NCI-H524 treated with DMSO at 0.1 percent for 48 hours (cell line): ENCODE measurements at places on chromosomes 16 and 17.

- no peak for DNase-seq
These were observed 32.4 kb downstream of the ANKFN1 start for GRCh38 chr17:56185491-56186221.

- no peak for DNase-seq
These were observed 101.1 kb downstream of the CMIP start for GRCh38 chr16:81545470-81546250.

- no peak for DNase-seq
These were observed 1.2 kb downstream of the RPS15A start for GRCh38 chr16:18788828-18789514.

GRCh38 chr16:48824271-48824670 lies 214.3 kb upstream of the N4BP1 start:
- peak; percentile 39 for DNase-seq

DNA sequence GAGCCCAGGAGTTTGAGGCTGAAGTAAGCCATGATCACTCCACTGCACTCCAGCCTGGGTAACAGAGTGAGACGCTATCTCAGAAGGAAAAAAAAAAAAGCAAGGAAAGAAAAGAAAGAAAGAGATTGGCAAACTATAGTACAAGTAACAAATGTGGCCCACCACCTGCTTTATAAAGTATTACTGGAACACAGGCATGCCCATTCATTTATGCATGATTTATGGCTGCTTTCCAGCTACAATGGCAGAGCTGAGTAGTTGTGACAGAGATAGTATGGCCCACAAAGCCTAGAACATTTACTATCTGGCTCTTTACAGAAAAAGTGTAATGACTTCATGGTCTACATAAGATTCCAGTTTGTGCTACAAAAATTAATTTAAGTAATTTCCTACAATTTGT lies 23.6 kb downstream of the C16orf87 start:
- DNase-seq: no peak

DNA sequence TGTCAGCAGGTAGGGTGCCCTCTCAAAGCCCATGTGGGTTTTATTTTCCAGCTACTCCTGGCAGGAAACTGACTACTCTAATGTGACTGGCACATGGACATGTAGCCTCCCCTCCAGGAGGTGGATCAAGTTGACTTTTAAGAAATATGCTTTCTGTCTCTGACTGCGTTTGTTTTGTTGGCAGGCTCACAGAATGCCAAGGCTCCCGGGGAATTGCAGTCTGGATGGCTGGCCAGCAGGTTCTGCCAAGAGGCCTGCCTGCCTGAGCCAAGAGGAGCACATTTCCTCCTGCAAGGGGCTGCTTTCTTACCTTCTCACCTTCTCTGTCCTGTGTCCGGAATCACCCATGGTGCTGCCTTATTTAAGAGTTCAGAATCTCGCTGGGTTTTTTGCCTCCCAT lies 217.3 kb upstream of the ERCC4 start:
- DNase-seq: no peak

- no peak for DNase-seq
These were observed 218.0 kb downstream of the NTN1 start for GRCh38 chr17:9239246-9239792.

DNA sequence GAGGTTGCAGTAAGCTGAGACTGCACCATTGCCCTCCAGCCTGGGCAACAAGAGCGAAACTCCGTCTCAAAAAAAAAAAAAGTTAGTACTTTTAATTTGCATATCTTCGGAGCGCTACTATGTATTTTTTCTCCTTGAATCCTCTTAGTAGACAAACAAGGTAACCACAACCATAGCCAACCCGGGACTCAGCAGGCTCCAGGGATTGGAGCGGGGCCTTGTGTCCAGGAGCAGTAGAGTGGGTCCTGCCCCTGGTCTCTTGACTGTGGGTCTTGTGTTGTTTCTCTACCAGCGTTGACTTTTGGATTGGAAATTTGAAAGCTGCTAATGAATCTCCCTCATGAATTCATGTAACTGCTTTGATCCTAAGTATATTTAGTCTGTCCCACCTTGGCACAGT lies 32.3 kb downstream of the PRMT7 start:
- DNase-seq: no peak

- no peak for DNase-seq
These were observed 218.7 kb downstream of the XYLT1 start for GRCh38 chr16:17252064-17252463.

- DNase-seq: peak; percentile 97
These were observed 67.1 kb upstream of the NLK start for GRCh38 chr17:27975146-27976011.

DNA sequence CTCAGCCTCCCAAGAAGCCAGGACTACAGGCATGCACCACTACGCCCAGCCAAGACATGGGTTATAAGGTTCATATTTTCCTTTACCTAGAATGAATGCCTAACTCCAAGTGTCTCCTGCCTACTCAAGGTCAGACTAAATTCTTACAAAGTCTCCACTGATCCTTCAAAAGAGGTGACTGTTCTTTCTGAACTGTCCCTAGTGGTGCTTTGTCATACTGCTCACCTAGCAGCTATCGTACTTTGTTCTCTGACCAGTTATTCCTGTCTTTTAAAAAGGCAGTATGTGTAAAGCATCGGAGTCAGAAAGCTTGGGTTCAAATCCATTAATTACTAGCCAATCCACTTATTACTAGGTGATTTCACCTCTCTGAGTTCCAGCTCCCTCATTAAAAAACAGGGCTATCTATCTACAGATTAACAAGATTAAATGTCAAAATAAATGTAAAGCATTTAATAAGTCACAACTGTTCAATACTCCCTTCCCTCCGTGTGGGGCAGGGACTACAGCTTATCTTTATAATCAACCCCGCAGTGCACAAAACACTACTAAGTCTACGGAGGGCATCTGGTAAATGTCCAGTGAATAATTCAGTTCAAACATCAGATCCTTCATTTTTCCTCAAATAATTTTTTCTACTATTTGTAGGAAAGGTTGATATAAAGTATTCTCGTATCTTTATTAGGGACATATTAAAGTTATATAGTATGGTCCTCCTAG lies 20.0 kb upstream of the ITGA2B start:
- DNase-seq: no peak

GRCh38 chr17:64103391-64104364 lies 26.3 kb downstream of the ERN1 start:
- no peak for DNase-seq

- peak; percentile 92 for DNase-seq
These were observed 91.0 kb downstream of the GSG1L start for GRCh38 chr16:27972500-27972899.

DNA sequence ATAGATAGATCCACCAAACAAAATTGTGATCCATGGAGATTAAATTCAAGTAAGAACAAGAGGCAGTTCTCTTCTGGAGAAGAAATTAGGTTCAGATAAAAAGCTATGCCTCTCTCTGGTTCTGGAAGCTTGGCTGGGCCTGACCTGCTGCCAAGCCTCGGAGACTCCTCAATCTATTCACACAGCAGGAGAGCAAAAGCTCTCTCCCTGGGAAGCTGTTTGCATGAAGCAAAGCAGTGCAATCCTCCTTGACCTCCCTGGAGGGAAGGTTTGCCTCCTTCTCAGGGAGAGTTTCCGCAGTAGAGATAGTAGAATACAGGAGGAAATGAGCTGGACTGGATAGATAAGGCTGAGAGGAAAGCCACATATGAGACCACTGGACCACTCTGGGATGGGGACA lies 78.1 kb upstream of the GNAO1 start:
- no peak for DNase-seq

- no peak for DNase-seq
These were observed 80.7 kb downstream of the DNAH3 start for GRCh38 chr16:21069986-21070385.

DNA sequence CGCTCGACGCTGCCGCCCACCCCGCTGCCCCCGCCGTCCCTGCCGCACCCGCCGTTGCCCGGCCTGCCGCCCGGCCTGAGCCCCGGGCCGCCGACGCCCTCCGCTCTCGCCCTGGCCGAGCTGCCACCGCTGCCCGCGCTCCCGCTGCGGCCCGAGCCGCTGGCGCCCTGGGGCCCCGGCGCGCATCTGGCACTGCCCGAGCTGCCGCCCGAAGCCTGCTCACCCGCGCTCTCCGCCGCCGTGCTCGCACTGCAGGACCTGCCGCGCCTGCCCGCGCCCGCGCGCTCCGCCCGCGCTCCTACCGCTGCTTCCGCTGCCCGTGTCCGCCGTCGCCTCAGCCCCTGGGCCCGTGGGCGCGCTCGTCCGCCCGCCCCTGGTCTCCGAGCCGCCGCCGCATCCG lies 8.4 kb upstream of the CLDN9 start:
- DNase-seq: no peak

GRCh38 chr16:89320782-89321501 lies 103.4 kb downstream of the ZNF778 start:
- peak; percentile 95 for DNase-seq

- peak; percentile 41 for DNase-seq
These were observed 9.9 kb downstream of the FMNL1 start for GRCh38 chr17:45231481-45232116.

GRCh38 chr17:3447625-3448024 lies 14.0 kb upstream of the OR1E2 start:
- DNase-seq: no peak

GRCh38 chr17:66275651-66276050 lies 26.8 kb upstream of the PRKCA start:
- no peak for DNase-seq

DNA sequence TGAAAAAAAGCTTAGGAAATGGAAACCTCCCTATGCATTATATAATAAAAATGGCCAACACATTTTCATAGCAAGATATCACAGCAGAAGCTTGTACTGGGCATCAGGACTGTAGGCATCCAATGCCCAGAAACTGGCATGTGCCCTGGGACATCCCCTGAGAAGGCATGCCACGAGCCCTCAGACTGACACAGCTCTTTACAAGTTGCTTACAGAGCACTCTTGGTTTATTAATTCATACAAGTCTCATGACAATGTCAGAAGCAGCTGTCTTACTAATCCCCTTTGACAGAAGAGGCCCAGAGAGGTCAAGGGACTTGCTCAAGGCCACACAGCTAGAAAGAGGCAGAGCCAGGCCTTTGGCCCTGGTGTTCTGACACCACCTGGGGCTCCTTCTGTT lies 5.6 kb upstream of the CCL2 start:
- DNase-seq: no peak

- DNase-seq: no peak
These were observed 26.1 kb downstream of the JPH3 start for GRCh38 chr16:87628246-87628923.

GRCh38 chr16:64403352-64403751 lies 718.5 kb downstream of the CDH11 start:
- no peak for DNase-seq

DNA sequence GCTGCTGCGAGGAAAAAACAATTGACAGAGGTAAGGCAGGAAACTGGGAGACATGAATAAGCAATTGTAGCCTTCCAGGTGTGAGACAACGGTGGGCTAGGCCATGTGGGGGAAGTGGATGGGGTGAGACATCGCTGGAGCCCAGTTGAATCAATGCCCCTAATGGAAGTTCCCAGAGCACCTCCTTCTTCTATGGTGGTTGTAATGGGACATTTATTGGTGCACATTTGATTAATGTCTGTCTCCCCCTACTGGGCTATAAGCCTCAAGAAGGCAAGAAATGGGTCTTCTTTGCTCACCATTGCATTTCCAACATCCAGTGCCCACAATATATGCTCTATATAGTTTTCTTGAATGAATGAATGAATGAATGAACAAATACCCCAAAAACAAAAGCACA lies 22.7 kb upstream of the CD300E start:
- DNase-seq: peak; percentile 25

- DNase-seq: no peak
These were observed 96.6 kb downstream of the MRM1 start for GRCh38 chr17:36697903-36698530.

DNA sequence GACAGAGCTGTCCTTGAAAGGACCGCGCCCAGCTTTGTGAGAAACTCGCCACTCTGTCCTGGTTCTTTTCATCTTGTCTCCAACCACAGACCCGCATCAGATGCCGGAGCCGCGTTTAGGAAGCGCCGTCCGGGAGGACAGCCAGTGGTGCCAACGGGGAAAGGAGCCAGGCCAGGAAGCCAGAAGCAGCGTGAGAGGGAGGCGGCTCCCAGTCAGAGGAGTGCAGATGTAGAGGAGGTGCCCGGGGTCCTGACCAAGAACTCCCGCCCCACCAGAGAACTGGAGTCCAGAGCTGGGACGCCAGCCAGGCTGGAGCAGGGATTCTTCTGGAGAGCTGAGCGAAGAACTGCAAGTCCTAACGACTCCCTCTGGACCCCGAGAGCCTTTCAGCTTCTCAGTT lies 49.3 kb upstream of the TNRC6C start:
- no peak for DNase-seq

GRCh38 chr16:68370581-68371275 lies 59.9 kb downstream of the PRMT7 start:
- no peak for DNase-seq

- no peak for DNase-seq
These were observed 15.9 kb upstream of the ZNF629 start for GRCh38 chr16:30802936-30803335.

GRCh38 chr16:11731222-11731621 lies 11.4 kb downstream of the TXNDC11 start:
- DNase-seq: no peak

DNA sequence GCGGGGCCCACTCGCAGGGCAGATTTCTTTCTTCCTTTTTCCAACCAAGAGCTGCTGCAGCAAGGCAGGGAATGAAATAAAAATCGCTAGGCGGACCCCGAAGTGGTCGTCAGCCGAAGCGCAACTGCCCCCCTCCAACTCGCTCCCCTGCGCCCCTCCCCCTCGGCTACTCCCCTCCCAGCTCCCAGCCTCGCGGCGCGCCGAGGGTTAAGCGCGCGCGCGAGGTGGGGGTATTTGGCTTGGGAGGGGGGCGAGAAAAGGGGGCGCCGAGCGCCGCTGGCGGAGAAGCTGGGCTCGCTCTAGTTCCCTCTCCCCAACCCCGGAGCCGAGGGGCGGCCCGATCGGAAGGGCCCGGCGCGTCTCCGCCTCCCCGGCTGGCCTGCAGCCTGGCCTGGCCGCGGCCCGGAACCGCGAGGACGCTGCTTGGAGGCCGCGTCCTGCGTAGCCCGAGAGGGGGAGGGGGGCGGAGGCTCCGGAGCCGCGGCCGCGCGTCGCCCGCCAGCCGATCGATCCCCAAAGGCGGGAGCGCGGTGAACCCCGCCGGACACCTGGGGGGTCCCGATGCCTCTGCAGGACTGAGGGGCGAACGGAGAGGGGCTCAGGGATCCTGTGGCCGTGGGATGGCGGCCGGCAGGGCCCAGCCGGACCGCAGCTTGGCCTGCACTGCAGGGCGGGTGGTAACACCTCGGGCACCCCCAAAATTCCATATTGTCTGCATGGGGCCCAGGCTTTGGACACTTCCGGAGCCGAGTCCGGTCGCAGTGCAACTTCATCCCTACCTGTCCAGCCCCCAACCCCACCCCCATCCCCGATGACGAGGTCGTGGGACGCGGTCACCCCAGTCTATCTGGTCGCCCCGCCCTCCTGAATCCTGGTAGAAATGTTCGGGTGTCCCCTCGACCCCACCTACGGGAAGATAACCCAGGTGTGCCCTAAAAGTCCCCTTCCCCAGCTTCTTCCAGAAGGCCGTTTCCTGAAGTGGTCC lies 4.9 kb upstream of the CBX4 start:
- DNase-seq: no peak
